ENCODE measurements at places on chromosomes 11 and 22. TPM values are rescaled to one million over a fixed set of nuclear protein-coding genes. Genes with fewer than 3 reads are reported as not detected.
A peak's percentile ranks its signal among the peaks of the same experiment; 100 is the strongest.

DNA sequence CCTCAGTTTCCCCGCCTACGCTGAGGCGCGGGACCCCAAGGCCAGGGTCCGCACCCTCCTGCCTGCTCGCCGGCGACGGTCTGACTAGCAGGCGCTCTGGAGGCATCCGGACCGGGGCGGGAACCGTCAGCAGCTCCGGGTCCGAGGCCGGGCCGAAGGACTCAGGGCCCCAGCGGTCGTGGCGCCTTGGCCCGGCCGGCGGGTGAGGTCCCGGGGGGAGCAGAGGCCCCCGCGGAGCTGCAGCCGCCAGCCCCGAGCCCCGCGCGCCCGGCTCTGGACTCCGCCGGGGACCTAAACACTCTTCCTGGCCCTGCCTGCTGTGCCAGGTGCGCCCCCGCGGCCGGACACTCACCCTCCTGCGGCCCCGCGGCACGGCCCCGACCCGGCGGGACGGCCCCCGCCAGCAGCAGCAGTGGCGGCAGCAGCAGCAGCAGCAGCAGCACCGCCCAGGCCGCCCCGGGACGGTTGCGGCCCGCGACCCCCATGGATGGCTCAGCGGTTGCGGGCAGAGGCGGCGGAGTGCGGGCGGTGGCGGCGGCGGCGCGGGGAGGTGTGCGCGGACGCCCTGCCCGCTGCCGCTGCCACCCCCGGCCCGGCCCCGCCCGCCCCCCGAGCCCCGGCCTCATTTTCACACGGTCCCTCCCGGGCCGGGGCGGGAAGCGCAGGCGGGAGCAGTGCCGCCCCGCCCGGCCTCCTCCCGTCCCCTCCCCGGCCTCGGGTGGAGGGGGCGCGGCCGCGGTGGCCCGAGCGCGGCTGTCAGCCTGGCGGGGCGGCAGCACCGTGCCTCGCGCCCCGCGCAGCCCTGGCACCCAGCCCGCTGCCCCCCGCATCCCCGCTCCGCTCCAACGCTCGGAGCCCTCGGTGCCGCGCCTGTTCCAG lies at the start of gene SCUBE2:
Gene SCUBE2, minus strand, starts transcription at position 556 of the 879 bp plus-strand sequence. Its CDS starts 71 bp downstream, at position 485.
- no peak for DNase-seq

DNA sequence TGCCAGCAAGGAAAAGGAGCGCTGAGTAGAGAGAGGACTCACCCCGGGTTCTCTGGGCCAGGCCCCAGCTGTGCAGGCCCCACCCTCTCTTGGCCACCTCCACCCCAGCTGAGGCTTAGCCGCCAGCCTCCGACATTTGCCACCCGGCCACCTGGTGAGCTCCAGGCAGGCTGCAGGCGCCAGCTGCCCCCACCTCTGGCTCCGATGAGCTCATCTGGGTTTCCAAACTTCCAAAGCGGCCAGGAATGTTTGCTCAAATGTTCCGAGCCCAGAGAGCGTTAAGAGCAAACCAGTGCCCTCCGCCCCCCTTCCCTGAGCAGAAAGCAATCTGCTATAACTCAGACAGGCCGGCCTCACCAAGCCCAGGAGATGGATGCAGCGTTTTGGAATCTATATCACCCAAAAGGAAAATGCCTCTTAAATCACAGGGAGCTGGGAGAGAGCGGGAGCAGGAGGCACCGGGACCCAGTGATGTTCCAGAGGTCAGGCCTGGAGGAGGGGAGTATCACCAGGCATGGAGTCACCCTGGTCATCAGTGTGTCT lies 9.1 kb upstream of the MN1 start:
- no peak for DNase-seq

- no peak for DNase-seq
Measured at GRCh38 chr11:102368472-102368871, 21.5 kb downstream of the BIRC2 start.

DNA sequence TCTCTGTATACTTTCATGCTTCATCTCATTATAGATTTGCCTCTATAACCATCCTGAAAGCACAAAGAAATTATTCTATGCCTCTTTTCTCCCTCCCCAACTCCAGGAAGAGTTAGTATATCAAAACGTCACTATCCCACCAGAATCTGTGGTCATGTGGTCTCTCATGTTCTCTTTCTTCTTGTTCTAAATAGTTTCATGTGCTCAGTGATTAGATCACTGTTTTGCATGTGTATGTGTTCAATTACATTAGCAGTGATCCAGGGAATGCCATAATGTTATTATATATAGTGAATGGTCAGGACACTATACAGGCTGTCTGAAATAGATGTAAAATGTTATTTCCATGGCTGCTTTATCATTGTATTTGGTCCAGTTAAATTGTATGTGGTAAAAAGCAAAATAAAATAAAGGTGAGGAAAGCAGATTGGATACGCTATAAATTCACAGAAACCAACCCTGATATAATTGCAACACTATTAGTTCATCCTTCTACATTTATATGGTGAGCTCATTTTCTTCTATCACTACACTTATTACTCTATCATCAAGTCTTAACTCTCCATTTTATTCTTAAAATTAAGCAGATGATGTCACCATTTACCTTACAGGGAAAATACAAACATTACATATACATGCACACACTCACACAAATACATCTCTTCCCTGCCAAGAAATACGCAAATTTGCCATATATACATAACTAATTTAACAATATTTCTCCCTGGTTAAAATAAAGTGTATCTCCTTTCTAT lies 26.9 kb upstream of the ANO5 start:
- DNase-seq = no peak

DNA sequence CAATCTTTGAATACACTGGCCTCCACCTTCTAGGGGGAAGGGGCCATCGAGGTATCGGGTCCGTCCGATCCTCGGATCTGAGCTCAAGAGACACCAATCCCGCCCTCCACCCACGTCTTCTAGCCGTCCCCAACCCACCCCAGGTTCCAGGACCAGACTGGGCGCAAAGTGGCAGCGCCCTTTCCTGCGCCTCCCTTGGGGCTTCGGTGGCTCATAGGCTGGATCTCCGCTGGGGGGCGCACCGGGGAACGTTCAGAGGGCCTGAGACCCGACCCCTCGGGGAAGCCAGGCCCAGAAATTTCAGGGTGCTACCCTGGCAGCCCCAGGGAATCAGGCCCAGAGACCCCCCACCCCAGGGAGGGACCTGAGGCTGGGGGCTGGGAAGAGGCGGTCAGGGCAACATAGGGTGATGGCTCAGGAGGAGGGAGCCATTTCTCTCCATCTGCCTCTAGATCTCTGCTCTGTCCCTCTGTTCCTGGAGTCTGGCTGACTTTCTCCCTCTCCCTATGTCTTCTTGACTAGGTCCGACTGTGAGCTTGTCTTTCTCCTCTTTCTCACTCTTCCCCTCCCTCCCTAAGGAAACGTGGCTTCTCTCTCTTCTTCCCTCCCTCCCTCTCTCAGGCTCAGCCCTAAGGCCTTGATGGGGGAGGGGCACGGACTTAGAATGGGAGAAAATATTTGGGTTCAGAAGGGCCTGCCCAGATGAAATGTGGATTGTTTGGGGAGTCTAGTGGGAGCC lies 1.1 kb downstream of the CREB3L1 start:
- DNase-seq = no peak

DNA sequence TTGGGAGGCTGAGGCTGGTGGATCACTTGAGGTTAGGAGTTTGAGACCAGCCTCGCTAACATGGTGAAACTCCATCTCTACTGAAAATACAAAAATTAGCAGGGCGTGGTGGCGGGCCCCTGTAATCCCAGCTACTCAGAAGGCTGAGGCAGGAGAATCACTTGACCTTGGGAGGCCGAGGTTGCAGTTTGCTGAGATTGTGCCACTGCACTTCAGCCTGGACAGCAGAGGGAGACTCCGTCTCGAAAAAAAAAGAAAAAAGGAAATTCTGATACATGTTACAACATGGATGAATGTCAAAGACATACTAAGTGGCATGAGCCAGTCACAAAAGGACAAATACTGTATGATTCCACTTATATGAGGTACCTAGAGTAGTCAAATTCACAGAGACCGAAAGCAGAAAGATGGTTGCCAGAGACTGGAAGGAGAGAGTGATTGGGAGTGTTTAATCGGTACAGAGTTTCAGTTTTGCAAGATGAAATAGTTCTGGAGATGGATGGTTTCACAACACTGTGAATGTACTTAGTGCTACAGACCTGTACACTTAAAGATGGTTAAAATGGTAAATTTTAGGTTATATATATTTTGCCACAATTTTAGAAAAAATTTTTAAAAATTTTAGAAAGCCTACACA lies 92.3 kb downstream of the BLID start:
- no peak for DNase-seq

GRCh38 chr11:125333354-125334073 lies 162.6 kb downstream of the FEZ1 start:
- no peak for DNase-seq

- peak; percentile 70 for DNase-seq
Measured at GRCh38 chr22:37561212-37562048, 1.1 kb downstream of the CDC42EP1 start.

DNA sequence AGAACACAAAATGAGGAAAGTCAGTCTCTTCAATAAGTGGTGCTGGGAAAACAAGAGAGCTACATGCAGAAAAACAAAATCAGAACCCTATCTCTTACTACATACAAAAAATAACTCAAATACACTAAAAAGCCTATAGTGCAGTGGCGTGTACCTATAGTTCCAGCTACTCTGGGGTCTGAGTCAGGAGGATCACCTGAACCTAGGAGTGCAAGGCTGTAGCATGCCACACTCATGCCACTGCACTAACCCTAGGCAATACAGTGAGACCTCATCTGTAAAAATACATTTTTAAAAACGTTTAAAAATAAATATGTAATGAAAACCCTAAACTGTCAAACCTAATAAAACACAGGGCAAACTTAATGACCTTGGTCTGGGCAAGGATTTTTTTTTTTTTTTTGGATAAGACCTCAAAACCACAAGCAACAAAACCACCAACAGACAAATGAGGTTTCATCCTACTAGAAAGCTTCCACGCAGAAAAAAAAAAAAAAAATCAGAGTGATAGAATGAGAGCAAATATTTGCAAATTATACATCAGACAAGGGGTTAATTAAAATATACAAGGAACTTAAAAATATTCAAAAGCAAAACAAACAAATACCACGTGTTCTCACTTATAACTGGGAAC lies 35.2 kb downstream of the XKR3 start:
- no peak for DNase-seq

DNA sequence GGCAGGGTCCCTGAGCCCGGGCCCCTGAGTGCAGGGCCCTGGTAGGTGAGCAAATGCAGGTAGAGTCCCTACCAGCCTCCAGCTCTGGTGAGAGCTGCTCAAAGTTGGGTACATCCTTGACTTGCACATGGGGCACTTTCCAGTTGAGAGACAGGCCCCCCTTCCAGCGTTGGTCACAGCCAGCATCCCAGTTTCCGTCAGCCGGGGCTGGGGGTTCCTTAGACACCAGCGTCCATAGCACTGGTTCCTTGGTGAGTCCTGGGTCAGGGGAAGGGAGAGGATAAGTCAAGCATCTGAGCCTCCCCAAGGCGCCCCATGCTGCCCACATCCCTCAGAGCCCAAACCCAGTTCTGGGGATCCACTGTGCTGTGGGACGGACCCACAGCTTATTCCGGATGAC lies 5.6 kb downstream of the PNPLA5 start:
- no peak for DNase-seq

MRGPRX4 gene
- total RNA-seq = not detected

C22orf42 gene
- total RNA-seq = not detected

PRR33 gene
- 0.05 TPM for total RNA-seq
